Stomach (tissue), 19 donors: ENCODE measurements at places on chromosomes 1 and 21. TPM values are rescaled to one million over a fixed set of nuclear protein-coding genes. Genes with fewer than 3 reads are reported as not detected.

DNA sequence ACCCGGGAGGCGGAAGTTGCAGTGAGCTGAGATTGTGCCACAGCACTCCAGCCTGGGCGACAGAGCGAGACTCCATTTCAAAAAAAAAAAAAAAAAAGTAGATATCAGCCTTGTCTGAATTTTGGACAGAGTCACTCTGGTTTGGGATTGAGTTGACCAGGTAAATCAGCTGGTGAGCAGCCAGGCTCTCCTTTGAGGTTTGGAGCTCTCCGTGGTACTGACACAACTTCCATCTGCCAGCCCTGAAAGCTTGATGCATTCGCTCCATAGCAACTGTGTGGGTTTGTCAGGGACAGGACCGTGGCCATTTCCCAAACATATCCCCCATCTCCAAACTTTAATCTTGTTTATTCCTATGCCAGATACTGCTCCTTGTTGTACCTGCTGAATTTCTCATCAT, 155.2 kb downstream of the DMRTA2 start:
- DNase-seq, result no peak
- H3K27me3 ChIP-seq, result no peaks in the 10 kb centered on the region
- H3K36me3 ChIP-seq, result no peaks in the 10 kb centered on the region
- no peak overlapping the region for H3K27ac ChIP-seq
- no peaks in the 10 kb centered on the region for H3K4me1 ChIP-seq

- H3K36me3 ChIP-seq, result no peaks in the 10 kb centered on the region
- no peak overlapping the region for H3K27ac ChIP-seq
- DNase-seq, result no peak
- H3K4me3 ChIP-seq, result no peak overlapping the region
- no peaks in the 10 kb centered on the region for H3K4me1 ChIP-seq
Observed at GRCh38 chr1:214135886-214136285, 145.1 kb upstream of the SMYD2 start.

DNA sequence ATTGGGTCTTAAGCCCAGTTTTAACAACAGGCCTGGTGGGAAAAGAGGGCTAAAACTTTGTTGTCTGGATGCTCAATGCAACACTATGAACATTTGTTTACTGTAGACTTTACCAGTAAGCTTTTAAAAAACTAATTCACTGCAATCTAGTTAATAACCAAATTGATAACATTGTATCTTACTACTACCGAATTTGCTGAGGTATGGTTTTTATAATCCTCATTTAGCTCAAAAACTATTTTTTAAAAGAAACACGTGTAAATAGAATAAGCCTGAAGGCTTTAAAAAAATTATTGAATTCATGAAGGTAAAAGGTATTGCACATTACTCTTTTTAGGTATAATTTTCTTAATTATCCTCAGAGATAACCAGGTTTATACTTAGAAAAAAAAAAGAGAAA, 500.6 kb downstream of the RWDD3 start:
- no peaks in the 10 kb centered on the region for H3K4me1 ChIP-seq

DNA sequence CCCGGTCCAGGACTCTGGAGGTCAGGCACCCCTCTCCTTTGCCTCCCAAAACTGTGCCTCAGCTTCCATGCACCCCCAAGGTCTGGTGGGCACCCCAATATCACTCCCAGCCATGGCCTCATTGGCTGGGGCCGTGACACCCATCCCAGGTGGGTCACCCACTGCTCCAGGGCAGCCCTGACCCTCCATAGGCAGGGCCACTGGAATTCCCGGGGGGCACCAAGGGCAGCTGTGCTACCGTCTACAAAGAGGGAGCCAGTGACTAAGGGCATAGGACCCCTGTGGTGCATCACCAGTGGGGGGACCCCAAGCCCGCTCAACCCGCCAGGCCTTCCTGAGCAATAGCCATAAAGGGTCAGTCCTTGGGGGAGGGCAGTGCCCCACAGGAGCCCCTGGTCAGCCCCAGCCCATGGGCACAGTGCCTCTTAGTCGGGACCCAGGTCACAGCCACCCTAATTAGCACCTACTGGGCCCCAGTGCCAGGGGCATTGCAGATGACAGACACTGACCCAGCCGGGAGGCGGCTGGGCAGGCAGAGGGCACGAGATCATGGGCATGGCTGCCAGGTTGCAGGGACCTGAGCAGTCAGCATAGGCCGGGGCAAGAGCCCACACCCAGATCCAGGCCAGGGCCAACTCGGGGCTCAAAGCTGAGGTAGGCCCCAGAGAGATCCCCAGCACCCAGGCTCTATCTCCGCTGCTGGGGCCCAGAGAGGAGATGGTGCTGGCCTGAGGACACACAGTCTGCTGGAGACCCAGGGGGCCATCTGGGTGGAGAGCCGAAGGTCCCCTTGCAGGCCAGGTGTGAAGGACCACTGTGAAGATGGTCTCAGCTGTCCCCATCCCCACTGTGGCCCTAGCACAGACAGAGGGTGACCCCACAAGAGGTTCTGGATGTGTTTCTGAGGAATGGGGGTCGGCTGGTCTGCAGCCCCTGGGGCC, 19.0 kb upstream of the ARF1 start:
- no peak overlapping the region for H3K4me3 ChIP-seq
- H3K4me1 ChIP-seq, result peaks cover 22% of the 10 kb centered on the region
- peaks cover 100% of the 10 kb centered on the region for H3K27me3 ChIP-seq
- H3K36me3 ChIP-seq, result no peaks in the 10 kb centered on the region

GRCh38 chr1:221714227-221715152, 27.4 kb downstream of the DUSP10 start:
- H3K4me3 ChIP-seq, result no peak overlapping the region
- no peak for DNase-seq
- no peak overlapping the region for H3K27ac ChIP-seq
- peaks cover 24% of the 10 kb centered on the region for H3K4me1 ChIP-seq

DNA sequence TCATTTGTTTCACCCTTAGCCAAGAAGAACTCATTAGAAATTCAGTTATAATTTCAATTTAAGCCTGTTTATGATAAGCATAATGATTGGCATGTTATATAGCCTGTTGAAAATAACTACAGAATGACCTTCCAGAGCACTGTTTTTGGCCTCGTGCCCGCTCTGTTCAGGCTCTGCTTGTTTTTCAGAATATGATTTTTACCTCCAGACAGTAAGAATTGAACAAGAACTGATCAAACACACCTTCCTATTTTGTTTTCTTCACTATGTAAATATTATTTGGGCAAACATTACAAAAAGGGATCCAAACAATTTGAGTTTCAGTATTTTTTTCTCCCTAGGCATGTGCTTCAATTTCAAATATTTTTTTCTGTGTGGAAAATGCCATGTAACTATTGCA, 48.1 kb upstream of the ANGPTL1 start:
- peaks cover 5% of the 10 kb centered on the region for H3K36me3 ChIP-seq
- no peak overlapping the region for H3K27ac ChIP-seq
- DNase-seq, result no peak
- H3K27me3 ChIP-seq, result no peaks in the 10 kb centered on the region
- no peaks in the 10 kb centered on the region for H3K4me1 ChIP-seq

DNA sequence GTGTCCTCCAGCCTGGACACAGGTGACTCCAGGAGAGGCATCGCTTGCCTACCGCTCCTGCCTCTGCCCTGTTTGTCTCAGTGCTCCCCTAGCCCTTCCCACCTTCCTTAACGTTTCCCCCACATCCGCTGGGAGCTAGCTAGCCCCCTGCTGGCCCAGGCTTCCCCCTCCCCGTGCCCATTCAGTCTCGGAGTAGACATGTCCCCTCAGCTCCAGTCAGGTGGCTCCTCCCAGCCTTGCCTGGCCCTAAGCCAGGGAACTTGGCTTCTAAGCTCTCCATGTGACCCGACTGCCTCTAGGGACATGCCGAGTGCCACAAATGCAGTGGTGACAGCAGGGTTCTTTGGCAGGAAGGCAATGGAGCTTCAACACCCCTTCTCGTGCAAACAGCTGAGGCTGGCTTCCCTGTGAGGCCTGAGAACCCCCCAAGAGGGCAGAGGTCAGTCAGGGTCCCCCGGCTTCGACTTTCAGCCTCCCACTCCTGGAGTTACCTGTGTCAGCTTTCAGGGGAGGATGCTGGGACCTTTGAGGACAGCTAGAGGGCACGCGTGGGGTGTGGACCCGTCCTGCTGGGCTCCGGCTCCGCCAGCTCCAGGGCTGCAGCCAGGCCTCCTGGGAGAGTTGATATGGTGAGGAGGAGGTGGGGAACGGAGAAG, 16.2 kb downstream of the DRAXIN start:
- H3K27me3 ChIP-seq, result no peaks in the 10 kb centered on the region
- peak; percentile 82 for DNase-seq
- H3K4me3 ChIP-seq, result no peak overlapping the region
- H3K4me1 ChIP-seq, result peaks cover 9% of the 10 kb centered on the region
- H3K36me3 ChIP-seq, result no peaks in the 10 kb centered on the region

GRCh38 chr1:161915051-161915503, 108.6 kb downstream of the OLFML2B start:
- H3K36me3 ChIP-seq, result peaks cover 51% of the 10 kb centered on the region
- no peak for DNase-seq
- H3K4me1 ChIP-seq, result no peaks in the 10 kb centered on the region
- H3K27me3 ChIP-seq, result no peaks in the 10 kb centered on the region

Gene MAN1C1
- 8.5 TPM for total RNA-seq

Gene FOXD2
- 47.5 TPM for total RNA-seq

Gene ORC1
- 19.4 TPM for total RNA-seq
